ENCODE measurements at places on chromosomes 6 and 20. TPM values are rescaled to one million over a fixed set of nuclear protein-coding genes. Genes with fewer than 3 reads are reported as not detected.
A peak's percentile ranks its signal among the peaks of the same experiment; 100 is the strongest.

RRAGD gene
- total RNA-seq: 3.0 TPM

MPIG6B gene
- total RNA-seq: not detected

- DNase-seq: no peak
Observed at GRCh38 chr6:125818772-125819260, 28.1 kb downstream of the NCOA7 start.

- no peak for DNase-seq
Observed at GRCh38 chr6:14804785-14805210, 441.1 kb upstream of the JARID2 start.

DNA sequence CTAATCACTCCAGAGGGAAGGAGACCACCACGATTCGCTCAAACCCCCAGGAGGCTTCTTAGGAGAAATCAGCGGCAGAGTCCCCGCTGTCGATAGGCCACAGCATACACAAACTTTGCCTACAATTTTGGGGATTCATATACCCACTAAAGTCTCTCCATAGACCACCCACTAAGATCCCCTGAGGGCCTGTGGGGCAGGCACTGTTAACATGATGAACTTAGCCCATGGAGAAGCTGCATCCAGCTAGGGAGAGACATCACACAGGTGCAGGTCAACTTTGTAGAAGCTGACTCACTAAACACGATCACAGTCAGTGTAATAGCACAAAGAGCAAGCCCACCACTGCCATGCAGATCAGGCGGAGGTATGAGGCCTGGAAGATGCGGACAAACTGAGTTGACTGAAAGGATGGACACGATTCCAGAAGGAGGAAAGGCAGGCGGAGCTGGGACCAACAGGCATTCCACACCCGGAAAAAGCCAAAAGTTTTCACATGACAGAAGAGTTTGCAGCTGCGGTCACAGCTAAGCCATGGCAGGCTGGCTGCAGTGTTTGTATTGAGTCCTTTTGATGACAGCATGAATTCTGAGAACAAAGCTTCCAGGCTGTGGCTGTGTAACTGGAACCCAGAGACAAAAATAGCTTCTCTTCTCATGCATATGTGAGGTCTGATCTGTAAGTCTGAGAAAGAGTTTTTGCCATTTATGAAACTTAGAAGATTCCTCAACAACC, 75.7 kb upstream of the QKI start:
- no peak for DNase-seq

GRCh38 chr20:54432966-54433365, 42.4 kb upstream of the DOK5 start:
- no peak for DNase-seq

DNA sequence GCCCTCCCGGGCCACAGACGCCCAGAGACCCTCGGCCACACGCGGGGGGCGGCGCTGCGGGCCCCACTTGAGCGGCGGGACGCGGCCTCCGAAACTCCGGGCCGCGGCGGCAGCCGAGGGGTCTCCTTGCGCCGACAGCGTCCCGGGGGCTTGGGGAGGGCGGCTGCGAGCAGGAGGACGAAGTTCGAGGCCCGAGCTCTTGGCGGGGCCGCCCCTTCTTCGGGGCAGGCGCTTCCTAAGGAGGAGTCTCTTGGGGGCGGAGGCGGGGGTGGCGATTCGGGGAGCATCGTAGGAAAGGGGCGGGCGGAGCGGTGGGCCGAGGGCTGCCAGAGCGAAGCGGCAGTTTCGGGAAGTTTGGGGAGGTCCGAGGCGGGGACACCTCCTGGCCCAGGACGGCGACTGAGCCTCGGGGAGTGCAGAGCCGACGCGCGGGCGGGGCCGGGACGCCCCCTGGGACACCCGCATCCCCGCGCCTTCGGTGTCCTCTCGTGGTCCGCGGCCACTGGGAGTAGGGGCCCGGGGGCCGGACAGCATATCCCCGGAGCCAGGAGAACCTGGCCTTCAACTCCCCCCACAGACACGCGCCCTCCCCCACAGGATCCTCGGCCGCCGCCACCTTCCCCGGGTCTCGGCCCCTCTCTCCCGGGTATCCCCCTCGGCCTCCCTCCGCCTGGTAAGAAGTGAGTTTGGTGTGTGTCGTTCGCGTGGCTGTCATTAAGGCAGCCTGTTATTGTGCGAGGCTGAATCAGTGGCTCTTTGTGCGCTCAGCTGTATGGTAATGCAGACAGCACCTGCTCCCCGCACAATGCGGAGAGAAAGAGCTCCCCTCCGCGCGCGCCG, 613 bp upstream of the DLL1 start:
- DNase-seq: no peak

GRCh38 chr6:53691667-53692133, 26.1 kb upstream of the KLHL31 start:
- DNase-seq: no peak

- no peak for DNase-seq
Observed at GRCh38 chr6:139430899-139431601, 56.6 kb upstream of the CITED2 start.

DNA sequence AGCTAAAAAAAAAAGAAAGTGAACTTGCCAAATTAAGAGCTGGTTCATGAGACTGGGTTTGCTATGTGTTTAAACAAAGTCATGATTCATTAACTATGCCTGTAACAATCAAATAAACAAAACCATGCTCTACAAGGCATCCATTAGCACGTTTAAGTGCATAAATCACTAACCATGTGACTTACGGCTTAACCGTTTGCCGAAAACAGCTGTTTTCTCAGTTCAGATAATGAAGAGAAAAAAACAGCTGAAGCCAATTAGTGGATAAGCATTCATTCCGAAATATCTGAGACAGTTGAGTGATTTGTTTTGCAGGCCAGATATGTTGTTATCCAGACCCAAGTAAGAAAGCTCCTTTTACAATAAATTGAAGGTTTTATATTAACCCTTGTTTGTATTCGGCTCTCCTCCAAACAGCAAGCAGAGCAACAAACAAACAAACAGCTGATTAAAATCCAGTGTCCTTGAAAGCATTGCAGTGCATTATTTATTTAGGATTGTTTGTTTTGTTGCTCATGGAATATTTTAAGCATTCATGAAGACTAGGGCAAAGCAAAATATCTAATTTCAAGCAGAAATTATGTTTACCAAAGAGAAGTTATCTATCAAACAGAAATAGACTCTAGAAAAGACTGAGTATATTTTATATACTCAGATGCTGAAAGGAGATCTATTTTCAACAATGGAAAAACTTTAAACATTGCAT, 343.5 kb downstream of the RFPL4B start:
- DNase-seq: no peak

GRCh38 chr20:25692499-25692898, 4.2 kb downstream of the ZNF337 start:
- DNase-seq: no peak

GRCh38 chr6:65461121-65461520, 245.9 kb downstream of the EYS start:
- no peak for DNase-seq

SIRPB2 gene
- total RNA-seq: not detected

BIRC7 gene
- not detected for total RNA-seq

CST3 gene
- total RNA-seq: 267 TPM

FAM120B gene
- 6.0 TPM for total RNA-seq

DNA sequence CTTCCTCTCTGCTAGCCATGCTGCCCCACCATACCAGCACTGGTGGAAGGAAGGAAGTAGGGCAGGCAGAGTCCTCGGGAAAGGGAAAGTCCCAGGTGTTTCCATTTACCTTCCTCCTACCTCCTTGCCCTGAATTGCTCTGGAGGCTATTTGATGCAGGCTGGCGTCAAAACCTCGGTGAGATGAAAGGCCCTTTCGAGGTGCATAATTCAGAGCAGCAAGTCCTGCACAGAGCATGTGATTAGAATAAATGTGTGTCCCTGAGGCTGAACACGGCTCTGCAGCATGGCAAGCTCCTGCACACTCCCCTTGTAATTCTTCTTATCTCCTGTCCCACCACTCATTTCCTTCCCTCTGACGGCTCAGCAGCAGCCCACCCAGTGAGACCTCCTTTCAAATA, 98.7 kb upstream of the LRFN2 start:
- no peak for DNase-seq

GRCh38 chr6:11120271-11121005, 8.9 kb upstream of the ERVFRD-1 start:
- DNase-seq: no peak

FAM110A gene
- total RNA-seq: 2.6 TPM

- DNase-seq: no peak
Observed at GRCh38 chr20:14918976-14919375, 581.6 kb upstream of the FLRT3 start.

DNA sequence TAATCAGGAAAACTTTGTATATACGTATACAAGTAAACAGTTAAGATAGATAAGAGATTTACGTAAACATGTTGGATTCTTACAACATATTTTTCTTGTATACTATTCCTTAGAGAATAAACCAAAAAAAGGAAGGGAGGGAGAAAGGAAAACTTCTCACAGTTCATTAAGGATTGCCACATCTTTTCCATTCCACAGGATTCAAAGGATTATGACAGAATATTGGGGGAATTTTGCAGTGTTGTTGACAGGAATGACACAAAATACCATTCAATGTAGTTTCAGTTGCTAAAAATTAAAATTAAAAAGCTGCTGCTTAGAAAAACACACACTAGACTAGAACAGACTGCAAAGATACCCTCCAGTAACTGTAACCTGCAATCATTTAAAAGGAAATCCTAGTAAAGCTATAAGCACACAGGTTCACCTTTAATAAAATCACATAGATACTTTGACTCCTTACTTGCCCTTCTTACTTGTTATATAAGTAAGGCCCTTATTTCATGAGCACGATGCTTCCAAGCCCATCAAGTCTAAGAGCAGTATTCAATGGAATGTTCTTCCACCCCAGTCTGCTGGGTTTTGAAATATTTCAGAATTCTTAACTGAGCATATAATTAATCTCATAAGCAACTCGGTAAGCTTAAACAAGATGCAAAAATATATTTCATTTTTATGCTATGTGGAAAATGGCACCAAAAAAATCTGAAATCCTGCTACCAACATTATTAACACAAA, 107.8 kb downstream of the SMLR1 start:
- no peak for DNase-seq

GRCh38 chr20:42214074-42214473, 595.9 kb upstream of the CHD6 start:
- DNase-seq: no peak

CEP43 gene
- total RNA-seq: 14.9 TPM

TMEM170B gene
- 15.0 TPM for total RNA-seq

GRCh38 chr6:72849346-72849745, 227.5 kb downstream of the KCNQ5 start:
- no peak for DNase-seq

- DNase-seq: no peak
Observed at GRCh38 chr6:6890400-6890858, 217.3 kb upstream of the RREB1 start.

PRPH2 gene
- total RNA-seq: not detected

GRCh38 chr20:62938105-62938888, at the start of gene GID8:
Gene GID8 (plus strand): TSS chr20:62938147. CDS start chr20:62941503, 3,356 bp downstream.
- no peak for DNase-seq

TTBK1 gene
- total RNA-seq: not detected

DNA sequence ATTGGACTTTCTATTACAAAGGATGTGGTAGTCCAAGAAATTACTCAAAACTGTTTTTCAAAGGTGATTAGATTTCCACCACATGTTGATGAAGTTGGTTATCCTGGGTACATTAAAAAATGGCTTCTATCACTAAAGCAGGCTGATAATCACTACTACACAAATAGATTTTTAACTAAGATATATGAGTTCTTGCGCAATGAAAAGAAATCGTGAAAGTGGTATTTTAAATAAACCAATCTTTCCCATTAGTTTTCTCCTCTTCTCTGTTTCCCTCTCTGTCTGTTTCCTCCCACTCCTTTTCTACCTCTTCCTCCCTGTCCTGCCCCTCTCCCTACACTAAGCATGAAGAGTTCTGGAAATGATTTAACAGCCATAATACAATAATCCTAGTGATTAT, 487.9 kb upstream of the CITED2 start:
- no peak for DNase-seq

OR2B6 gene
- total RNA-seq: not detected

MOG gene
- not detected for total RNA-seq

CYB5R4 gene
- 23.9 TPM for total RNA-seq

- no peak for DNase-seq
Observed at GRCh38 chr20:12179692-12180091, 262.0 kb downstream of the BTBD3 start.

SIRPG gene
- not detected for total RNA-seq

SPTLC3 gene
- 15.7 TPM for total RNA-seq

GRCh38 chr6:142325111-142325510, 23.3 kb downstream of the ADGRG6 start:
- DNase-seq: no peak

- DNase-seq: no peak
Observed at GRCh38 chr20:46260480-46260879, 47.8 kb downstream of the CDH22 start.

DNA sequence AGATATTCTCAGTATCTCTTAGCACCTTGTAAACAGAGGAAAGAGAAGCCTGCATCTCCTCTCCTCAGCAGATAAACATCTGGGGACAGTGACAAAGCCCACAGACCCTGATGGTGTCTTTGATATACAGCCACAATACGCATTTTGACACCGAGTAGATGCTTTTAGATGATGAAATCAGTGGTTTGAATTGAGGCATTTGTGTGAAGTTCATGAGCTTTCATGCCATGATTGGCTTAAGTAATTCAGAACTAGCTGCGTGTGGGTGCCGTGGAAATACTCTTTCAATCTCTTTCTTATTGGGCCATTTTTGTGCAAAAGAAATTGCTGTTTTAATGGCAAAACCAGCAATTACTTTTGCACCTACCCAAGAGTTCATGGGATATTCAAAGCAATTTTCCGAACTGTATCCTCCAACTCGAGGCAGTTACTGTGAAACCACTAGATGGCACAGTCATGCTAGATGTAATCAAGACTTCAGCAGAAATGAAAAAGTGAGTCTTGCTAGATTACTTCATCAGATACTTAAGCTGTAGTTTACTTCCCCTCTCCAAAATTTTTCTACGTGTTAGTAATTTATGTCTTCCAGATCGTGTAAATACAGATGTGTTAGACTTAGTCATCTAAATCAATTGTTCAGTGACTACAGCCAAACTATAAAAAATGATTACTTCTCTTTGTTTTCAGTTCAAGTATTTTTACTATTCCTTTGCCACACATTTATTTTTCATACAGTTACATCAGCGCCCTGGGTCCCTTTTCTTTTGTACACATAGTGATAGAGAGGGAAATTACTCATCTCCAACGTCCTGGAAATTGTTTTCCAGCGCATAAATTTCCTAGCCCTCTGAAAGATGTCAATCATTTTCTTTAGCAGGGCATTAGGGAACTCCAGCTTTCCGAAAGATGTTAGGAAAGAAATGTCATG, 49.4 kb downstream of the IYD start:
- DNase-seq: peak; percentile 84

DNA sequence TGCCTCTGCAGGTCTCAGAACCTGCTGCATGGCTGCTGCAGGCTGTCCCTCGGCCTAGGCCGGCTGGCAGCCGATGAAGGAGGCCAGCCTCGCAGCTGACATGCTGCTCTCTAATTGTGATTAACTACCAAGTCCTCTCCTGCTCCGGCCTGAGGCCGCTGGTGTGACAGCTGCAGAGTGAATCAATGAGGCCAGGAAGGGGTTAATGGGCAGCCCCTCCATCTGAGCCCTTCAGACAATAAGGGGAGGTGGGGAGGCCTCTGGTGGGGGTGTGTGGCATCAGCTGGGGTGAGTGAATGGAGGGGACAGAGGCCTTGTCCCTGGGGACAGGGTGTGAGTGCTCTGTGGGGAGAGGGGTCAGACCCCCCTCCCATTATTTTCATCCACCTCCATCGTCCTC, 34.4 kb downstream of the SLC52A3 start:
- no peak for DNase-seq

GDAP1L1 gene
- not detected for total RNA-seq

GRCh38 chr6:72206606-72207005, 320.3 kb downstream of the RIMS1 start:
- no peak for DNase-seq

- DNase-seq: no peak
Observed at GRCh38 chr6:95805699-95806098, 210.1 kb upstream of the FUT9 start.

GRCh38 chr6:56377295-56377694, 129.9 kb upstream of the COL21A1 start:
- no peak for DNase-seq
